ENCODE measurements at places on chromosomes 6 and 20.

DNA sequence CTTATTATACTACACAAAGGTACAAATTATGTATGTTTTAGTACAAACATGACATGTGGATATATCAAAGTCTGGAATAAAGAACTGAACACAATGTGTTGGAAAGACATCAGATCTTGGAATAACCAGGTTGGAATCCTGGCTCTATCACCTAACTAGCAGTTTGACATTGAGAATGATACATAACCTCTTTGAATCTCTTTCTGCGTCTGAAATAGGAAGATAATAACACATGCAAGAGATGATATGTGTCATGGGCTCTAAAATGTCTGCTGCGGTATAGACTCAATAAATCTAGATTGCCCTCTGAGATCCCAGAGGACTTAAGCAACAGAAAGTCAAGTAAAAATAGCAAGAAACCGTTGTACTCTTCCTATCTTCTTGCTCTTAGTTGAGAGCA lies 66.8 kb upstream of the CCN2 start:
- no peak for DNase-seq

- DNase-seq: no peak
Measured at GRCh38 chr20:2751878-2752566, 48.4 kb downstream of the CPXM1 start.

DNA sequence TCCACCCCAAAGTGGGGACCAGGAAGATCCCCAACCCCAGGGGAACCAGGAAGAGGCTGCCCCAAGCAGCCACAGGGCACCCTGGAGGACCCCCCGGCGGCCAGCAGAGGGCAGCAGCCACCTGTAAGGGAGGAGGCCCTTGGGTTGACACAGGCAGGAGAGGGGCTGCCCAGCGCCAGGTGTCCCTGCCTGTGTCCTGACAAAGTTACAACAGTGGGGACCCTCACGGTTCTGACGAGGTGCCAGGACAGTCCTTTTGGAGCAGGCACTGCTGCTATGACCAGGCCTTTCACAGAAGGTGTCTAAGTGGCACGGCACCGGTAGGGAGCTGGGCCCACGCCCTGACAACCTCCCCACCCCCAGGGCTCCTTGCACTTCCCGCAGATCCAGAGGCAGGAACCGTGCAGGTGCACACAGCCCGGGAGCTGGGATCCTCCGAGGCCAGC lies 176.7 kb downstream of the BMP7 start:
- DNase-seq: no peak

DNA sequence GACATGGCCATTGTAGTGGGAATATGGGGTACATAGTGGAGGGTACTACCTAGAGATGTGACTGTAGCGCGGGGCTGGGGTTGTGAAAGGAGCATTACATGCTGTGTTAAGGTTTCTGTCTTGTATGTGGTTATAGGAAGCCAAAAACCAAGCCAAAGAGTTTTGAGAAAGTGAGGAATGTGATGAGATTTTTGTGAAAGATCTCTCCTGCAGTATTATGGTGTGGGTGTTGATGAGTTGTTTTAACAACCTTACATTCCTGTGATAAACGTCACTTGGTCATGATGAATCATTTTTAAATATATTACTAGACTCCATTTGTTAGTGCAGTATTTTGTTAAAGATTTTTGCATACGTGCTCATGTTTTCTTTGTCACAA lies 48.9 kb downstream of the ZFAND3 start:
- DNase-seq: no peak

GRCh38 chr6:6407071-6407741 lies 86.7 kb upstream of the F13A1 start:
- DNase-seq: no peak

DNA sequence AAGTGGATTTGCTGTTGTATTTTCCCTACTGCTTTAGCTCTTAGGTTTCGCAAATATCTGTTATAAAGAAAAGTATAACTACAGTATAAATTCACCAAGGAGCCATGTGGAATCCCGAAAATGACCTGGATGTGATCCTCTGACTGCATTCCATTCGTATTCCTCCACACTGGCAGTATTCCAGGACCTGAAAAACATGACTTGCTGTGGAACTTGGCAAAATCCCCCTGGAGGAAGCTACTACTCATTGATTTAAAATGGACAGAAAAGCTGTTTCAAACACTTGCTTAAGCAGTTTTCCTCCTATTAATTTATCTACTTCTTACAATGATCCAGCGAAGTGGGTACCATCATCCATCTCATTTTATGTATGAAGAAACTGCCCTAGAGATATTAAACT lies 13.3 kb upstream of the ENPP5 start:
- DNase-seq: no peak

GRCh38 chr20:19382386-19383340 lies 170.2 kb downstream of the SLC24A3 start:
- DNase-seq: no peak

- DNase-seq: no peak
Measured at GRCh38 chr6:98759459-98759858, 74.9 kb upstream of the POU3F2 start.

DNA sequence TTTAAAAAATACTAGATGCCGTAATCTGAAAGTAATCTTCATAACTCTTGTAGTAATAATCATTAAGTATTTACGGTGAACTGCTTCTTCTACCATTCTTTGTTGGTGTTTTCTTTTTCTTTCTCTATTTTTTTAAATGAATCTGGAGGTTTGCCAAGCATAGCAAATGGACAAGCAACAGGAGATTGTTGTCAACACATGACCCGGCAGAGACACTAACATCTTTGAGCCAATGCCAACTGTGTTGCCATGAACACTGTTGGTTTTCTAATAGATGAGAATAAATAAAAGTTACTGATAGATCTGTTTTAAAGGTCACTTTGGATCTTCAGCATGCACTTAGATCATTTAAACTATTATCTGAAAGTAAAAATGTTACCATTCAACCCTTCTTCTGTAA lies 523.6 kb upstream of the EYS start:
- DNase-seq: no peak

DNA sequence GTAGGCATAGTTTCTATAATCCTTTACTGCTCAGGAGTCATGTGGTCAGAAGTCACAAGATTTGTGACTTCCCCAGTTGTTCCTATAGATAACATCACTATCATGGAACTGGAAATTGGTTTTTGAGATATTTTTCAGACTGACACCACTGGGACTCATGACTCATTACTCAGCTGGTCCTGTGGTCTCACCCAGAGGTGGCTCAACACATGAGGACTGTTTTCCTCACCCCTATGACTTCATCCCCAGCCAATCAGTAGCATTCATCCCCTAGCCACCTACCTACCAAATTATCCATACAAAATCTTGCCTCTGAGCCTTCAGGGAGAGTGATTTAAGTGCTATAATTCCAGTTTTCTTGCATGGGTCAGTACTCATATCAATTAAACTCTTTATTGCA lies 1217.7 kb downstream of the EPHA7 start:
- no peak for DNase-seq

DNA sequence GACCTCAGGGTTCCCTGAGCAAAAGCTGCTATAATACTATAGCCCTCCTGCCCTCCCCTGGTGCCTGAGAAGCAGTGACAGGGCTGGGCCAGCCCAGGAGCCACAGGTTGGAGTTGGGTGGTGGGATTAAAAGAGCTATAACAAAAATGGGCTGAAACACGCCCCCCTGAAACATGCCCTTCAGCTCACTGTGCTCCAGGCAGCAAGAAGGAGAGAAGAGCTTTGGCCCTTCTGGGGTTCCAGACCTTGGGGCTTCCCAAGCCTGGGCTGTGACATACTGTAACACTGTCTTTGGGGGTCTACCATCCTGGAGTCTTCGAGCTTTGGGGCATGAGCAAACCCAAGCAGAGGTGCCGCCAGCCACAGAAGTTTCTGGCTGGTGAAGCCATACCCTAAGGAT lies 129.2 kb downstream of the HTR1B start:
- no peak for DNase-seq

DNA sequence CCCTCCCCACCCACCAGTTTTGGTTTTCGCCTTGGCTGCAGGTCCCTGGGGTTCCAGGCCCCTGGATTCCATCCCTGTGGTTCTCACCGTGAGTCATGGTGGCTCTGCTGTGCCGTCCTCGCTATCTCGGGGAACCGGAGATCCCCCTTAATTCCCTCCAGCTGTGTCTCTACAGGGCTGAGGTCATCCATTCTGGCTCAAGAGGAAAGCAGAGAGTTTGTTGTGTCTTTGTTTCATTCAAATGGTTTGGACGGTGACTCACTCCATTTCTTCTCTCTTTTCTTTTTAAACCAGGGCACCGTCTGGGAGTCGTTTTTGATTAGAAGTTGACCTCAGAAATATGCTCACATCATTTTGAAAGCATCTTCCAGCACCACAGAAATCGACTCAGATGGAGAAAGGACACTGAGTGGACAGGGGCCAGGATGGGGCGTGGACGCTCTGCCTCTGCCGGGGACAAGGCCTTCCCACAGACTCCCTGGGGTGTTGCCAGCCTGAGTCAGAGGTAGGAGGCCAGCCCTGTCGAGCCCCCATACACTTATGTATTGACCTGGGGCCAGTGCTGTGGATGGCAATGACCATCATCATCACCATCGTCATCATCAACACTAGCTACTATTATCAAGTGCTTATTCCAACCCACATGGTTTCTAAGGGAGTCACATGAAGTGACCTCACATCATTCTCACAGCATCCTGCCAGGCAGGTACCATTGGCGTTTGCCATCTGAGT lies 176.2 kb downstream of the NFATC2 start:
- no peak for DNase-seq

GRCh38 chr6:39786649-39787048 lies 5.5 kb upstream of the DAAM2 start:
- no peak for DNase-seq

GRCh38 chr20:10689385-10689784 lies 15.6 kb upstream of the JAG1 start:
- DNase-seq: no peak

- no peak for DNase-seq
Measured at GRCh38 chr20:10576411-10577090, 97.2 kb downstream of the JAG1 start.

DNA sequence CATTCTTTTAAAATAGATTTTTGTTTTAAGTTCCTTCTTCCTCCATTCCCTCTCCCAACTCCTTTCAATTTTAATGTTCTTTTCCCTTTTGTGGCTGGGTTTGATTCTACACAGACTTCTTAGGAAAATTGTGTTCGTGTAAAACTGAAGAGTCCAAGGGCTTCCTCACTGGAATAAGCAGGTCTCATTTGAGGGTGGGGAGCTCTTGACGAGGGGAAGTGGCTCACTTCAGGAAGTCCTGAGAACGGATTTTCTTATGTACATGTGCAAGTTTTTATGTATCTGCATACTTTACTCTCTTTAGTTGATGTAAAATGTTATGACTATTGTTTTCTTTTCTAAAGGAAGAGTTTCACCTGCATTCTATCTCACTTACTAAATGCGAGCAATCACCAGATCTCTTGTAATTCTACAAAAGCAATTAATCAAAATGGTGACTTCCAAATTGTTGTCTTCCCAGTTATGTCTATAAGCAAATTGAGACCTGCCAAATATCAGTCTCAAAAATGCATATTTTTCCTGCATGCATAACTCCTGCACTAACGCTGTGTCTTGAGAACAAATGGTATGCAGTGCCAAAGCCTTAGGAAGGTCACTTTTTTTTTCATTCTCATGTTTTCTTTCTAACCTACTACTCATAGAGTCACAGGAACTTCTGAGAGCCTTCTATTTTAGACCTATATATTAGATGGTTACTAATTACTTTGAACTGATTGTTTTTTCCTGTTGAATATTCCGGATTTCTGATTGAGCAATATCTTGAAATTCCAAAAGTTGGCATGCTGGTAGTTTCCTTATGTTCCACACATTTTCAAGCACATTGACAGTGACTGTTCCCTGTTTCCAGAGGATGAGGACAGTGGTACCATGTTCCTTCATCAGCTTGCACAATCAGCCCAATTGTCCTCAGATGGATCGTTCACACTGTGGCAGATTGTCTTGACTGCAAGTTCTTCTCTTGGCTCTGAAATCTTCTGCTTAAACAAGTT lies 251.9 kb upstream of the PRDM1 start:
- DNase-seq: no peak

GRCh38 chr6:33908025-33908424 lies 104.2 kb upstream of the MLN start:
- no peak for DNase-seq

- DNase-seq: no peak
Measured at GRCh38 chr20:62309947-62310756, 7.4 kb downstream of the ADRM1 start.

DNA sequence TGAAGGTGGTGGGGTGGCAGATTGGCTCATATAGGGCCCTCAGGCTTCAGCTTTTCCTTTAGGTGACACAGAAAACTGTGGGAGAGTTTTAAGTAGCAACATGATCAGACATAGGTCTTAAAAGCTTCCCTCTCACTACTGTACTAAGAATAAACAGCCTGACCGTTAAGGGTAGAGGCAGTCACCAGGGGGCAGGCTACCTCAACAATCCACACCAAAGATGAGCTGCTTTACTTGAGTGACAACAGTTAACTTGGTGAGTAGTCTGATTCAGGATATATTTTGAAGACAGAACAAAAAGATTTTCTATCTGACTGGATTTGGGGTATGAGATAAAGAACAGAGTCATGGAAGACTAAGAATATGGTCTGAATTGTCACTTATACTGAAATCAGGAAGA lies 193.1 kb upstream of the SHLD1 start:
- DNase-seq: no peak

GRCh38 chr6:33248643-33248931 lies 23.1 kb downstream of the VPS52 start:
- no peak for DNase-seq

GRCh38 chr20:3749689-3750531 lies 17.4 kb downstream of the HSPA12B start:
- DNase-seq: no peak

- no peak for DNase-seq
Measured at GRCh38 chr6:127992144-127992543, 91.3 kb upstream of the THEMIS start.

- DNase-seq: no peak
Measured at GRCh38 chr6:46368169-46368536, 123.1 kb downstream of the RCAN2 start.

GRCh38 chr6:14596410-14596809 lies 478.8 kb downstream of the CD83 start:
- no peak for DNase-seq

- DNase-seq: no peak
Measured at GRCh38 chr6:105606831-105607463, 204.1 kb upstream of the PREP start.

- DNase-seq: no peak
Measured at GRCh38 chr6:128452713-128453112, 67.7 kb downstream of the PTPRK start.

- no peak for DNase-seq
Measured at GRCh38 chr20:507761-508332, 35.7 kb downstream of the CSNK2A1 start.

- DNase-seq: no peak
Measured at GRCh38 chr6:10030942-10031537, 383.8 kb downstream of the TFAP2A start.
